ENCODE measurements at places on chromosomes 5 and 9.
A peak's percentile ranks its signal among the peaks of the same experiment; 100 is the strongest.

GRCh38 chr9:13804532-13804931 lies 509.4 kb downstream of the NFIB start:
- no peak for DNase-seq

- no peak for DNase-seq
Observed at GRCh38 chr9:69785757-69786156, 25.9 kb upstream of the PTAR1 start.

DNA sequence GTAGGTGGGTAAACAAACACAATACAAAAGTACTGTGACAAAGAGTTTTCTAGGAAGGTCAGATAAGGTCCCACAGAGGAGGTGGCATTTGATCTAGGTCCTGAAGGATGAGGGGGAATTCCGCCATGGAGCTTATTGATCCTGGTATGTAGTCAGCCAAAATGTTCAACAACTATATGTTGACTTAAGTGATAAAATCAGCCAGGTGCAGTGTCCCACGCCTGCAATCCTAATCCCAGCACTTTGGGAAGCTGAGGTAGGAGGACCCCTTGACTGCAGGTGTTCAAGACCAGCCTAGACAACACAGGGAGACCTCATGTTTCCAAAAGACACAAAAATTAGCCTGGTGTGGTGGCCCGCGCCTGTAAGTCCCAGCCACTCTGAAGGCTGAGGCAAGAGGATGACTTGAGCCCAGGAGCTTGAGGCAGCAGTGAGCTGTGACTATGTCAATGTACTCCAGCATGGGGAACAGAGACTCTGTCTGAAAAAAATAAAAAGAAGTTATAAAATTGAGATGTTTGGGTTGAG lies 46.4 kb upstream of the PLIN2 start:
- no peak for DNase-seq

DNA sequence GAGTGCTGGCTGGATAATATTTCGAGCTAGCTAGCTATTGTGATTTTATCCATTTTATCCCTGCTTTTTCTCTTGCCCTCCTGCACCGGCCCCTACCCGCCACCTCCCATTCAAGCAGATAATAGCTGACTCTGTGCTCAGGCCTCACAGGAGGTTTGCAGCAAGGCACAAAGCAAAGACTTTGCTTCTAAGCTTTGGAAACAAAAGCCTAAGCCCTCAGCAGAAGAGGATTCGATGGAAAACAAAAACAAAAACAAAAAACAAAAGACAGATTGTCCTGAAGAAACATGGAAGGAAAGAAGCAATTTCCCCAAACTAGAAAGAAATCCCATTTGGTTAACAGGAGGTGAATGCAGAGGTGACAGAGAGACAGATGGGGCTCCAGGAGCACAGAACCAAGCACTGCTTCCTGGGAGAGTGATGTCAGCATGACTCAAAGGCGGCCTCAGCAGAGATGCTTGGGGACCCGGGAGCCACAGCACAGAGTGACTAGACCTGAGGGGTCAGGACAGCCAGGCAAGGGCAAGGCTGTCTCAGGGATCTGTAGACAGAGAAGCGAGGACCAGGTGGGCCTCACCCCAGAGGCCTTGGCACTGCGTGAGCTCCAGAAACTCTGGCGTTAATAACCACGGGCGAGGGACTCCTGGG lies 28.4 kb downstream of the MTX3 start:
- no peak for DNase-seq

- no peak for DNase-seq
Observed at GRCh38 chr5:142826093-142826492, 55.9 kb downstream of the ARHGAP26 start.

GRCh38 chr5:142016556-142016955 lies 3.7 kb upstream of the GNPDA1 start:
- no peak for DNase-seq

DNA sequence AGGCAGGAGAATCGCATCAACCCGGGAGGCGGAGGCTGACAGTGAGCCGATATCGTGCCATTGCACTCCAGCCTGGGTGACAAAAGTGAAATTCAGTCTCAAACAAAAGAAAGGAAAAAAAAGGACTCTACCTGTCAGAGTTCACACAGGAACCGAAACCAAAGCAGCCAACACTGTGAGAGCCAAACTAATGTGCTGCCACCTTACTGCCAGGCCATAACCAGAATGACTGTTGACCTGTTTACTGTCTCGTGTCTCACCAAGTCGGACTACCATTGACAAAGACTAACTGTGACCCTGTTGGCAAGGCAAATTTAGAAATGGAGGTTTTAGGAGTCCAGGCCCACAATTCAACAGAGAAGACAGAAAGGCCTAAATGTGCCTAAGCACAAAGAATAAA lies 112.4 kb downstream of the ANXA2R start:
- no peak for DNase-seq

GRCh38 chr5:95861864-95862561 lies 39.5 kb upstream of the GLRX start:
- DNase-seq, result no peak

- no peak for DNase-seq
Observed at GRCh38 chr9:116349684-116350083, 196.1 kb downstream of the PAPPA start.

- no peak for DNase-seq
Observed at GRCh38 chr9:133360400-133361393, 4.3 kb downstream of the SURF2 start.

- DNase-seq, result no peak
Observed at GRCh38 chr5:2203774-2204173, 321.0 kb upstream of the IRX4 start.

DNA sequence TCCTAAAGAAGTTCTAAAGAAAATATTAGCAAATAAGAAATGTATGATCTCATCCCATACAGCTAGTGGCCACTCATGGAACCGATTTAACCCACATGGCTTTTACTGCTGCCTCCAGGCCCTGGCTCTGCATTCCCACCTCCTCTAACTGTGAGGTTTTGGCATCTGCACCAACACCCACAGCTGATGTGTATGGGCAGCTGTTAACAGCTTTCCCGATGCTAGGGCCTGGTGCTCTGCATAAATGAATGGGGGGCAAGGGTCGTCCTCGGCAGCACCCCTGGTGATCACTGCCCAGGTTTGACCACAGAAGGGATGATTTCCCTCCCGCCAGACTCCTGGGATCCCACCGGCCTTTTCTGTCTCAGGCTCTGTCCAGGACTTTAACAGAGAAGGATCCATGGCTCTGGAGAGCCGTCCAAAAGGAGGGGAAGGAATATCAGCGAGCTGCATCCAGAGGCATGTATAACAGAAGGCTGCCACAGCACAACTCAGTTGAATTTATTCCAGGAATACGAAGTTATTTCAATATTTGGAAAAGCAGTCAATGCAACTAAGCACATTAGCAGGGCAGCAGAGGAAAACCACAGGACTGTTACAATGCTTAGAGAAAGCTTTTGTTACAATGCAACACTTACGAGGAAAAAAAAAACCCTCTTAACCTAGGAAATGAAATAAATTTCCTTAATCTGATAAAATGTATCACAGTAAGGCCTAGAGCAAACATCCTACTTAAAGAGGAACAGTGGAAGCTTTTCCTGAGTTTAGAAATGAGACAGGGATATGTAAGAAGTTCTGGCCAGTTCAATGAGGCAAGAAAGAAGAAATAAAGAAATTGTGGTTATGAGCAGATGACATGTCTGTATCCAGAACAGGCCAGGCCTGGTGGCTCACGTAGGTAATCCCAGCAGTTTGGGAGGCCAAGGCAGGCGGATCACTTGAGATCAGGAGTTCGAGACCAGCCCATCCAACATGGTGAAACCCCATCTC lies 63.1 kb downstream of the NACC2 start:
- no peak for DNase-seq

DNA sequence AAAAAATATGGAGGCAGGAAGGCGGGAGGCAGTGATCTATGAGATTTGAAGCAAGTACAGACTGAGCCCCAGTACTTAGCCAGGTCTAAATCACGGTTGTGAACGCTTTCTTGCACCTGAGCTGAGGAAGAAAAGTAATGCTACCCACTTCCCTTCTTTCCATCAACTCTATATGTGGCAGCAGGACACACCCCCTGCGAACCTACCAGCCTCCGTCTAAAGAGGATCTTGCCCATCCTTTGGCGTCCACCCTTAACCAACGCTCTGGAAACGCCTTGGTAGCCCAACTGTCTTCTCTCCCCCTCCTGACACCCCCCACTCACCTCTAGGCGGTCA lies 545 bp downstream of the HMGCS1 start:
- DNase-seq, result no peak

GRCh38 chr9:77667151-77667550 lies 19.0 kb upstream of the GNA14 start:
- no peak for DNase-seq

- no peak for DNase-seq
Observed at GRCh38 chr5:119055294-119055693, 15.6 kb upstream of the DMXL1 start.

DNA sequence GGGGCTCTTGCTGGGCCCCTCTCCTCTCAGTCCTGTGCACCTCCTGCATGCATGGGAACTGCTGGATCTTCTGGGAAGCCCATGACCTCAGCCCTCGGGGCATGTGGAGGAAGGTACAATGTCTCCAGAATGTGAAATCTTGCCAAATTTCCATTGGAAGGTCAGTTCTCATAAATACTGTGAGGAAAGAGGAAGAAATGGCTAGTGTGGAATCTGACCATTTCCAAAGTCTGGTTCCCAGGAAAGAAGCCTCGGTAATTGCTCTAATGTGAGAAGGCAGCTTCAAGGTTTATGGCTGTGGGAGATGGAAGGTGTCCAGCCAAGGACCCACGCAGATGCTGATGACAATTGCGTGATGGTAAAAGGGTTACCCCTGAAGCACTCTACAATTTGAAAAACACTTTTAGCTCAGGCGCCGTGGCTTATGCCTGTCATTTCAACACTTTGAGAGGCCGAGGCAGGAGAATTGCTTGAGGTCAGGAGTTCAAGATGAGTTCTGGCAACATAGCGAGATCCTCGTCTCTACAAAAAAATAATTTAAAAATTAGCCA lies 8.1 kb upstream of the IL17B start:
- no peak for DNase-seq

- DNase-seq, result no peak
Observed at GRCh38 chr5:125261505-125262250, 515.2 kb upstream of the ZNF608 start.

DNA sequence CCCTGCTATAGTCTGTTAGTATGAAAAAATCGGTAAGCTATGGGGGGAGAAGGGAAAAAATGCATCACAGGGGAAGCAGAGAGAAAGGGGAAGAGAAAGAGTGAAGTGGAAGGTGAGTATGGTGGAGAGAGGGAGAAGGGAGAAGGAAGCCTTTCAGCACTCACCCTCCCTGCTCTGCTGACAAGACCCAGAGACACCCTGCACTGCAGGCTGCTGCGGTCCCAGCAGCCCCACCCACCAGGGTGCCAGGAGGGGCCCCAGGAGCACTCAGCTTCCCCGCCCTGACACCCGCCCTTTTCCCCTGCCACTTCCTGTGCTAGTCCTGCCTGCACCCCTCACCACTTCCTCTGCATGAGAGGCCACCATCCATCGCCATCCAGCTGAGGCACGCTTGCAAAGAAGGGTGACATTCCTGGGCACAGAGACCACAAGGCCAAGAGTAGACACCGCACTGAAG lies 12.7 kb downstream of the STK10 start:
- DNase-seq, result peak; percentile 79

DNA sequence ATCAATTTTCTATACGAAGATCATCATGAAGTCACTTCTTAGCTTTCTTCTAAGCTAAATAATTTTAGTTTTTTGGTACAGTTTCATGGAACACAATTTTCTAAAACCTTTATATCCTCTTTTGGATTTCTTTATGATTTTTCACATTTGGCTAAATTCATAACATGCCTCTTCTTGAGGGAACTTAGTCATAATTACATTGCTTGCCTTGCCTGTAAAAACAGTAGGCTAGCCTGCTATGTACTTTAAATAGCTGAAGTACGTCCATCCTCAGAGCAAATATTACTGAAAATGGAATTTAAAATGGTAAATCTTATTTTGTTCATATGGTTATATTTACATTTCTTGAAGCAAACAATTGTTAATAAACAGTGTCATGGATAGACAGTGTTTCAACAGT lies 225.0 kb downstream of the VPS13A start:
- no peak for DNase-seq

- no peak for DNase-seq
Observed at GRCh38 chr5:82347201-82347865, 69.2 kb upstream of the RPS23 start.

DNA sequence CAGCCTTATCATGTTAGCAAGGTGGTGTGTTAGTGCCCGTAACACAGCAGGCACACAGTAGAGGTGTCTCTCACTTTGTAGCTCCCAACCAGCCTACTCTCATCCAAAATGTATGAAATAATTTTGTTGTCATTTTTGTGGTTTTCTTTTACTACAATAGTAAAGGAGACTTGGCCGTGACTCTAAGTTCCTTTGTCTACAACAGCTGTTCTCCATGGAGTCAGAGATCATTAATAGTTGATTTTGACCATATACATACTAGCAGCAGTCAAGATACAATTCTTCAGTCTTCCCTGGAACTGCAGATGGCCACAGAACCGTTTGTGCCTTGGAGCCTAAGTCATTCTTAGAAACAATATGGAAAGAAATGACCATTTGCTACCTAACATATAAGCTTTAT lies 567.1 kb downstream of the TLR4 start:
- no peak for DNase-seq

- no peak for DNase-seq
Observed at GRCh38 chr5:76299592-76299991, 103.5 kb upstream of the IQGAP2 start.

- no peak for DNase-seq
Observed at GRCh38 chr5:32565145-32565544, 20.2 kb upstream of the SUB1 start.

DNA sequence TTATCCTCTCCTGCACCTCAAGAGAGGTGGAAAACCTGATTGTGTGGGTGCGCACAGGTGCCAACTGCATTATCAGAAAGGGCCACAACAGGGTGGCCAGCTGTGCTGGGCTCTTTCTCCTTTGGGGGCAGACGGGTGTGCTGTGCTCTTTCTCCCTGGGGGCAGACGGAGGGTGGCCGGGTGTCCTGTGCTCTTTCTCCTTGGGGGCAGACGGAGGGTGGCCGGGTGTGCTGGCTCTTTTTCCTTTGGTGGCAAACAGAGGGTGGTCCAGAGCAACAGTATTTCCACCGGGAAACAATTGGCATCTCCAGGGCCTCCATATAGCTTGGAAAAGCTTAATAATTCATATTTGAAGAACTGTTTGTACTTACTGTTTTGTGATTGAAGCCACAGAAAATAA lies 6.8 kb downstream of the LMX1B start:
- DNase-seq, result no peak

Measured in T-helper 1 cell (primary cell).